ENCODE measurements at places on chromosomes 7 and 10.

- no peak for DNase-seq
Measured at GRCh38 chr10:28530751-28531150, 2.2 kb upstream of the WAC start.

DNA sequence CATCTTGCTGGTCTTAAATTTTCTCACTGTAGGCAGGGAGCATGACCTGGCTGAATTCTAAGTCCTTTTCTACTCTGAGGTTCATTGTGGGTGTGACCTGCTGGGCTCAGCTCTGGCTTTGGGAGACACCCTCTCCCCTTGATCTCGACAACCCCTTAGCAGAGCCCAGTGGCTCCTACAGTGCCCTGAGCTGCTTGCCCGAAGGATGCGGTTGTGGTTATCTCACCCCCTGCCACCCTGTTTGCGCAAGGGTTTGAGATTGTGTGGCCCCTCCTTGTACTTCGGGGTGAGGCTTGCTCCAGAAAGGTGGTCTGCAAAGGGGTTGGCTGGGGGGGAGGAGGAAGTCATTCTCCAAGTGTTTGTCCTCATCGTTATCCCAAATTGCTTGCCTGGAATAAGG lies 55.3 kb downstream of the TCF7L2 start:
- DNase-seq: no peak

- no peak for DNase-seq
Measured at GRCh38 chr10:104333032-104333727, 5.1 kb downstream of the ITPRIP start.

- DNase-seq: peak; percentile 68
Measured at GRCh38 chr7:108109221-108109908, 20.8 kb downstream of the LAMB4 start.

DNA sequence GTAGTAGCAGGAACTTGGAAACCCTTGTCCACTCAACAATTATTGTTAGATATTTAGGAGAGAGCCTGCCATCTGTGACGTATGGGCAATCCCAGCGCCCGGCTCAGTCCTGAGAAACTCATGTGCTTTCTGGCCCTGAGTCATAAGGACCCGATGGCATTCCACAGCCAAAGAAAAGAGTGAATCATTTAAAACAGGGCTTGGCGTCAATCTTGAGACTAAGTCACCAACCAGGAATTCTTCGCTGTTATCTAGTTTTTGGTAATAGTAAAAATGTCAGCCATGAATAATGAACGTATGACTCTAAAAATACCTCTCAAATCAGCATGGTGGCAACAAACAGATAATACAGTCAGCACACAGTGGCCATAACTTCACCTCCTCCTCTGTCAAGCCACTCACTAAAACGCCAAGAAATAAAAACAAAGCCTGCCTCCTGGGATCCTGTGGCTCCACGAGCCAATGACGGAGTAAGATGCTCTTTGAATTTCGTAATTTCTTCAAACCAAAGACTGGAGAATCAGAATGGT lies 140.8 kb downstream of the ADAM12 start:
- peak; percentile 49 for DNase-seq

DNA sequence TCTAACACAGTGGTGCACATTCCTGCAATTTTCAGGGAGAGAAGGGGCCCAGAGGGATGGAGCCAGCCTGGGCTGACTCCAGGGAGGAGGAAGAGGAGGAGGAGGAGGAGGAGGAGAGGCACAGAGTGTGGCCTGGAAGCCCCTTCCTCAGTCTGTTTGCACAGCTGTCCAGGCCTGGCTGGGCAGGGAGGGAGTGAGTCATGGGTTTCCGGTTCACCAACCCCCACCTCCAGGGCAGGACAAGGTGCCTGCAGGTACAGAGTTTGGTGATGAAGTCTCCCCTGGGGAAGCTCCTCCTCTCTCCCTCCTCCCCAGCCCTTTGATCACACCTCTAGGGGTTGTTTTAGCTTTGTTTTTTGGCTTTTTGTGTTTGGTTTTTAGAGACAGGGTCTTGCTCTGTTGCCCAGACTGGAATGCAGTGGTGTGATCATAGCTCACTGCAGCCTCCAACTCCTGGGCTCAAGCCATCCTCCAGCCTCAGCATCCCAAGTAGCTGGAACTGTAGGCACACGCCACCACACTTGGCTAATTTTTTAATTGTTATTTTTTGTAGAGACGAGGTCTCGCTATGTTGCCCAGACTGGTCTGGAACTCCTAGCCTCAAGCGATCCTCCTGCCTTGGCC lies 77.5 kb upstream of the CUX1 start:
- peak; percentile 94 for DNase-seq

- no peak for DNase-seq
Measured at GRCh38 chr7:99235925-99236324, 28.0 kb upstream of the KPNA7 start.

GRCh38 chr10:129852829-129853561 lies 111.1 kb downstream of the EBF3 start:
- no peak for DNase-seq

DNA sequence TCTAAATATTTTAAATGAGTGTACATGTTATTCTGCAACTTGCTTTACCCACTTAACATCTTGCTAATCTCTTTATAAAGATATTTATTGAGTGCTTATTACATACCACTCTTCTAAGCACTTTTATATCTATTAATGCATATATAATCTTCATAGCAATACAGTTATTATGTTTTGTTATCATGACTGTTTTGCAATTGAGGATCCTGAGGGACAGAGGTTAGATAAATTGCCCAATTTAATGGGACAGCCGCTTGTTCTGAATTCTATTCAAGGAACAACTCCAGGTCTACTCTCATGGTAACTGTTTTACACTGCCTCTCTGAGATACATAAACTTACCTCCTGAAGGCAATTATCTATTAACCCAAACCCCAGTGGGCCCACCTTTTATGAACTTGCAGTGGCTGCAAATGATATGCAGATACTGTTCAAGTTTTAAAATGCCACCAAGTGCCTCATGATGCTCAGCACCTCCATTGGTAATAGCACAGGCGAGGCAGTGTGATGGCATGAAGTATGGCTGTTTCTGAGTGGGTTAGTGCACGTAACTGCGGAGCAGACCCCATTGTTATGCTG lies 60.5 kb downstream of the PON1 start:
- peak; percentile 22 for DNase-seq

DNA sequence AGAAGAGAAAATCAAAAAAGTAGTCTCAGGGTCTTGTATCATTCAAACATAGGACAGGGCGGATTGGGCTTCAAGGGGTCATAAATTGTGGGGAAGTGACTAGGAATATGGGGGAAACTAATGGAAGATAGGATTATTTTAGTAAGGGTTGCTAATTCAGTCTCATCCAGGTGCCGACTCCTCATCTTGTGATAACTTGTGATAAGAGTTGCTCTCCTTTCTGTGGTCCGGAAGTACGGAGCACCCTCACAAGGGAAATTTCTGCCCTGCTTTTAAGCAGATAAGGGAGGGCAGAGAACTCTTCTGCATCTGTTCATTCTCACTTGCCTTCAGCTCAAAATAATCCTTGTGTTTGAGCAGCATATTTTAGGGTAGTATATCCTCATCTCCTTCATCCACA lies 436.4 kb upstream of the LRGUK start:
- DNase-seq: no peak

DNA sequence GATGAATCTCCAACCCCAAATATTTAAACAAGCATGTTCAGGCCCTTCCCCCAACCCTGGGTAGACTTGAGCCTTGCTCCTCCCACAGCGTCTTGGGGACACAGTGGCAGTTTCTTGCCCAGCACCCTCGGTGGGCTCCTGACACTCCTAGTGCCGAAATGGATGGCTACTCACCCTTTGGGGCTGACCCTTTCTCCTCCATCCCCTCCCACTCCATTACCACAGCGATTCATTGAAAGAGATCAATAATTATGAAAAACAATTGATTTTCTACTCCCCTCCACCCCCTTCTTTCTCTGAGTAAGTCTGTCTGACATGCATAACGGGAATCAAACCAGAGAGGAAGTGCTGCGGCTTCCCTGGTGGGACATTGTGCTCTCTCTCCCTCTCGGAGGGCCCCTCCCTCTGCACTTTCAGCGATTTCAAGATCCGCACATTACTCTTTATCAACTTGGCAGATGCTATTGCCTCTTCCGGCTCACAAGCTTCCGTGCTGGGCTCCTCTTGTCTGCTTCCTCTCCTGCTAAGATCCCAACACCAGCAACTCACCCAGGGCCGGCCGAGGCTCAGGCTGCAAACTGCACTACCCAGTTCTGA lies 79.0 kb upstream of the PLXNA4 start:
- no peak for DNase-seq

DNA sequence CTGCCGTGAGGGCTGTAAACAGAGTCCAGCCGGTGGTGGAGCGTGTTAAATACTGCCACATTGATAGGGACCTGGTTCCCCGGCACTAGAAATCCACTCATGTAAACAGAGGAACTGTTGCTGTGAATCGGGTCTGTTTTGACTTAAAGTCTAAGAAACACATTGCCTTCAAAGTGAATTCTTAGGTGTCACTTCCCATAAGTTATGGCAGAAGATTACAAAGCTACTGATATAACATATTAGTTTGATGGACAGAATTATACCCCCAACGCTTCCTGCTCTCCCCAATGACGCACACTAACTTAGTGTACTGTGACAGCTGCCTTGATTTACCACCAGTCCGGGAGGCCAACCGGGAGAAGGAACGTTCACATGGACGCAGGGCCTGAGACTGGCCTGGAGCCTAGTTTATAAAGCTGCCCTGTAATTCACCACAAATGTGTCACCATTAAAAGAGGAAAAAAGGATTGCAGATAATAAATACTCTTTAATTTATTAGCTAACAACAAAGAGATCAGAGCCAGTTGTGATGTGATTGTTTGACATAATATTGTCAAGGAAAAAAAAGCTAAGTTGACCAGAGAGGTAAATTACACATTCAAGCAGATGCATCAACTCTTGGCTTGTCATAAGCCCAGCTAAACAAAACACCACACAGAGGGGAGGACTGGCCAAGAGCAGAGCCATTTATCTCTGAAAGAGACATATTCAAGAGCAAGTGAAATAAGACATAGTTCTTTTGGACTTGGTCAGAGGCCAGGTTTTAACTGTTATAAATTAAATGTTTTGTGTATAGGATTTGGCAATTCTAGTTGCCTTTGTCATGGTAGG lies 820.6 kb downstream of the LRMDA start:
- no peak for DNase-seq

DNA sequence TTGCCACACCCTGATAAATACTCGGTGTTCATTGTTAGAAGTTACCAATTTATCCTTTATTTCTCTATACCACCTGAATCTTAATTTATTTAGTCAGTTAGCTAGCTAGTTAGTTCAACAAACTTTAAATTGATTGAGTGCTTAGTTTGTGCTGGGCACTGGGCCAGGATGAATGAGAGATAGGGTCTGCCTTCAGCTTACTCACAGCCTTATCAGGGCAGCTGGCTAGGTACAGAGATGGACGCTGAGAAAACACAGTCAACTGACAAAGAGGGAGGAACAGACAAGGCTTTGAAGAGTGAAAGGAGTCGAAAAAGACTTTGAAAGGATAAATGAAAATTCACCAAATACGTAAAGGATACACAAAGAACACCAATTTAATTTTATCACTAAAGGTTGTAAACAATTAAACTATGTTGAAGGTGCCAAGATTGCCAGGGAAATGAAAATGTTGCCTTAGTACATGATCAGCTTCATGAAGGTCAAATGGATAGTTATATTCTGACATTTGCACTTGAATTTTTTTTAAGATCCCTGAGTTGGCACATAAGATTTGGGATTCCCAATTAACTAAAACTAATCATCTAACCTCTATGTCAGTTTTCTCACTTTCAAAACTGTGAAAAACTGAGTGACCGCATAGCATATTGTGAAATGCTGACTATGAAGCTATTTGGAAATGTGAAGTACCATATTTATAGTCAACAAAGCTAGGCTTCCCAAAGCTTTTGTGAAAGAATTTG lies 2.1 kb downstream of the CAV2 start:
- no peak for DNase-seq

DNA sequence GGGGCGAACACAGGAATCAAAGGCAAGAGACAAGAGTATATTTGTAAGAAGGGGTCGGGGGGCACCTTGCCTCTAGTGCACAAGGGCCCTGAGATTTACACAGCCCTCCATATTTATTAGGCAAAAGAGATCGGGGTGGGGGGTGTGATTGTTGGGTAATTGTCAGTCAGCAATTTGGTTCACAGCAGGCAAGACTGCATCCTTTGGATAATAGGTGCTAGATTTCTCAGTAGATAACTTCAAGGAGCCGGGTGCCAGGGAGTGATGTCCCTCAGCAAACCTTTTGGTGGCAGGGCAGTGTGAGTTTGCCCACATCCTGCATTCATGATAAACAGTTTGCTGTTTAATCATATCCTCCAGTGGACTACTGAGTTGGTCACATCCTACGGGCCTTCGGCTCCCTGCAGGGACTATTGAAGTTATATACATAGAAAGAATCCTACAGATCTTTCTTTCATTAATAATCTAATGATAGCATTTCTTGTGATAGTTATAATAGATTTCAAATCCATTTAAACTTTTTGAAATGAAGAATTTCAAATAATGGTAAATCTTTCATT lies 178.5 kb downstream of the GNAI1 start:
- DNase-seq: no peak

GRCh38 chr10:10778959-10779358 lies 238.7 kb upstream of the CELF2 start:
- no peak for DNase-seq

- peak; percentile 71 for DNase-seq
Measured at GRCh38 chr7:82481499-82482097, 38.0 kb upstream of the CACNA2D1 start.

DNA sequence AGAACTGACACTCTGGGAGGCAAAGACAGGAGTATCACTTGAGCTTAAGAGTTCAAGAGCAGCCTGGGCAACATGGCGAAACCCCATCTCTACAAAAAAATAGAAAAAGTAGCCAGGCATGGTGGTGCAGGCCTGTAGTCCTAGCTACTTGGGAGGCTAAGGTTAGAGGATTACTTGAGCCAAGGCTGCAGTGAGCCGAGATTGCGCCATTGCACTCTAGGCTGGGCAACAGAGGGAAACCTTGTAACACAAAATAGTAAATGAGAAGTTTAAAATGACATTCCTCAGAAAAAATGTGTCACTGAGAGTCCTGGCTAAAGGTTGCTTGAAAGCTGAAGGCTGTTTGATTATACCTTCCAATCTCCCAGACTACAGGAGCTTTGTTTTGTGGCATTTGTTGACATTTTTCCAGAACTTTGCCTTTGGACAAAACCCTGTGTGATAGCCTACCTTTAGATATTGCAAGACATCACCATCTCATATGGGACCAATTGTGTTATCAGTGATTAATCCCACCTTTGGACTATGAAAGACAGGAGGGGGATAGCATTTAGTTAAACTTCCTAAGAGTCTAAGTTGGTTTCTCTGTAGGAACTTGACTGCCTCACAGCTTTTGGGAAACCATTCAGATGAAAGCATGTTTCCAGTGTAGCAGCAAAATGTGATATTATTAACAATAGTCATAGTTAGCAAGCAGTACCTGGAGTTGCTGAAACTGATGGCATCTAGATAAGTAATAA lies 5.3 kb downstream of the TNKS2 start:
- DNase-seq: no peak

GRCh38 chr7:16652240-16652583 lies 6.2 kb downstream of the BZW2 start:
- DNase-seq: peak; percentile 25

All from DMS53 (cell line).